Activated CD4-positive, alpha-beta T cell treated with anti-CD3 and anti-CD28 coated beads, Interleukin-2, Interleukin-6, amounts not matched to agents 100 ng/mL and 50 ng/mL, durations not matched to agents 16 hours and 8 hours (primary cell): ENCODE measurements at places on chromosomes 2 and 18.

- no peak for DNase-seq
Observed at GRCh38 chr18:8140841-8141501, 468.3 kb upstream of the RAB12 start.

- DNase-seq, result no peak
Observed at GRCh38 chr2:181421131-181421458, 36.1 kb upstream of the ITGA4 start.

DNA sequence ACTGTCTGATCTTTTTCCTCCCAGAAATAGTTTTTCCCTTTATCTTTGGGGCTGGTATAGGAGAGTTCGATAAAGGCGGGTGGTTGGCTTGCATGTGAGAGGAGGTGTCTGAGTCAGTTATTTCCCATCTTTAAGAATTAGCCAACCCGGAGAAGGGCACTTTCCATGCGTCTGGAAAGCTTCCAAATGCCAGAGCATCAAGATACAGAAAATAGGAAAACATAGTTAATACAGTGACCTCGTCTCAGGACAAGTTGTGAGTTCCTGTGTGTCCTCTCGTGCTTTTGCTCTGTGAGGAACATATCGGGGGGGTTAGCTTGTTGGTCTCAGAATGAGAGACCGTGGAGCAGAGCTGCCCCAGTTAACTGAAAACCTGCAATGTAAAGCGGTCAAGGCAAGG lies 18.7 kb upstream of the PUM2 start:
- no peak for DNase-seq

DNA sequence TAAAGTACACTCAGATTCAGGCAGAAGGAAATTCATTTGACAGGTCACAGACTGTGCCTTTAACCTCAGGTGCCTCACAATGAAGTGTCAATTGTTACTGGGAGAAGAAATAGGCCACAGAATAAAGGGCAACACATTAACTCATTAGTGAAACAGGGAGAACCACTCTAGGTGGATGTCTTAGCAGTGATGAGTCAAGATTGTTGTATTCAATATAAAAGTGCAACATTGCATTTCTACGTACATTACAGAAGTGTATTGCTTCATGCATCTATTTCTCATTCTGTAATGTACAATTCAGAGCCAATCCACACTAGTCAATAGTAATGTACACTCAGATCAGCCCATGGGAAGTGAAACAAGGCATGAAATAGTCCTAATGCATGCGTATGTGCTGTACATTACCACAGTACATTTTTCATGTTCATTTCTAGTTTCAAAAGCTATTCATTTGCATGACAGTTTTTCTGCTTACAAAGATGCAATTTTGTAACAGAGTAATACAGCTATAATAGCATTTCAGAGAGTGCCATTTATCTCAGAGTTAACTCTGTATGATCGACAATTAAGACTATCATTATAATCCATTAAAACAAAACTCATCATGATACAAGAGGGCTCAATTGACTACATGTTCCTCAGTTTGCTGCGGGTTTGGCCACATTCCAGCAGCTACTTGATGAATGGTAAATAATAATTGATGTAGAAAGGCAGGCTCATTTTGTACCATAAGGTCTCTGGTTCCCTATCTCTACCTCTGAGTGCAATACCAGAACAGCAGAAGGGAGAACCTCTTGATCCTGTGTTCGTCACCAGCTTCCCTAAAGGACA lies 12.2 kb upstream of the ARL5A start:
- DNase-seq, result peak; percentile 23

DNA sequence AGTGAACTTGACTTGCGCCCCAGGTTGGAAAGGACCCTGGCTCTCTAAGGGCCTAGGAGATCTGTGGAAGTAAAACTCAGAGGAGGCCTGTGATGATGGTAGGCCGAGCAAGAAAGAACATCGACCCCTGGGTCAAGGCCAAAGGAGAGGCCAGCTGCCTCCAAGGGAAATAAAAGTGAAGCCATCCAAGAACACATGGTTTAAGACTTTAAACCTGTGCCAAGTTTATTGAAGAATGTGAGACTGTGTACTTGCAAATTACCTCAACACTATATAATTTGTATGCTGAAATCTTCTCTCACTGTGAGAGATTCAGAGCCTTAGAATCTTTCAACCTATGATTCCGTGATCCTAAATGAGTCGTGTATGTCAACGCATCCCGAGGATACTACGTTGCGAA lies 40.7 kb upstream of the COBLL1 start:
- DNase-seq, result no peak

GRCh38 chr2:217886720-217887309 lies 116.0 kb downstream of the TNS1 start:
- peak; percentile 68 for DNase-seq

GRCh38 chr18:68480196-68480595 lies 234.7 kb downstream of the TMX3 start:
- DNase-seq, result no peak
